ENCODE measurements at places on chromosomes 12 and 14. TPM values are rescaled to one million over a fixed set of nuclear protein-coding genes. Genes with fewer than 3 reads are reported as not detected.

Gene PAN2
- 36.3 TPM for total RNA-seq

Gene OASL
- total RNA-seq: 6.3 TPM

Gene AQP2
- total RNA-seq: 0.05 TPM

Gene GPX2
- total RNA-seq: 1.5 TPM

Gene CLEC2D
- 89.3 TPM for total RNA-seq

Gene PARPBP
- total RNA-seq: 16.2 TPM

DNA sequence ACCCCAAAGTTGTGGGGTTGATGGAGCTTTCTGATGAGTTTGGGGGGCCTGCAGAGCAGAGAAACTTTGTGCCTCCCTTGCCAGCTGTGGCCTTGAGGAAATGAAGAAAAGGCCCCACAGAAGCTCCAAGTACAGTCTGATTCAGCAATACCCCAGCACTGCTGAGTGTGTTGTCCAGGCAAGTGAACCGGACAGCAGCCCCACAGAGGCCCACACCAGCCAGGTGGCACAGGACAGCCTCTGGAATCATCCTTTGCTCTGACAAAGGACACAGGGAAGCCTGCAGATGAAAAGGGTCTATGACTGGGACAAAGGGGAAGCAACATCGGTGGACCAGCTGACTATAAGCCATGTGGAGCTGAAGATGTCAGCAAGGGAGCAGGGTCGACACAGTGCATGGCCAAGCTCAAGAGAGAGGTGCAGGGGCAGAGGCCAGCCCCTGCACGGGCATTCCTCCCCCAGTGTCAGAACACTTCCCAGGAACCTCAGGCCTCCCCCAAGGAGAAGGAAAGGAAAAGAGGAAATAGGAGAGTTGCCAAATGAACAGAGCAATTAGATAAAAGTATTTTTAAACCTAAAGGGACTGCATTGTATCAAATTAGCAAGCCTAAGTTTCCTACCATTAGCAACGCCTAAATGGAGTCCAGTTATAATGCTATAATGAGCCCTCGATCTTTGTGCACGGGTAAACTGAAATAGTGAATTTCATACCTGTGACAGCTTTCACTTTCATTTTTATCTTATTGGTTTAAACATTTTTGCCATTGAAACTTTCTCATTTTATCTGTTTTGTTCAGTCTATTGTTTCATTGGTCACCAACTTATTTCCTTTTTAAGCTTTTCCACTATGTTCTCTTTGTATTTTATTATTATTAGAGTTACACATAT lies 46.3 kb upstream of the PTGDR start:
- peaks cover 6% of the 10 kb centered on the region for H3K4me1 ChIP-seq
- H3K27ac ChIP-seq: no peak overlapping the region
- no peak for DNase-seq
- H3K4me3 ChIP-seq: peak overlapping the region; percentile 38
- H3K27me3 ChIP-seq: no peaks in the 10 kb centered on the region

- H3K27ac ChIP-seq: no peak overlapping the region
- no peaks in the 10 kb centered on the region for H3K36me3 ChIP-seq
- no peaks in the 10 kb centered on the region for H3K27me3 ChIP-seq
- DNase-seq: no peak
Observed at GRCh38 chr14:99928963-99929362, 135.8 kb downstream of the EML1 start.

- peaks cover 10% of the 10 kb centered on the region for H3K4me1 ChIP-seq
- no peaks in the 10 kb centered on the region for H3K36me3 ChIP-seq
- H3K27me3 ChIP-seq: no peaks in the 10 kb centered on the region
- no peak overlapping the region for H3K4me3 ChIP-seq
- no peak overlapping the region for H3K27ac ChIP-seq
Observed at GRCh38 chr14:88029500-88029899, 24.6 kb downstream of the GPR65 start.

DNA sequence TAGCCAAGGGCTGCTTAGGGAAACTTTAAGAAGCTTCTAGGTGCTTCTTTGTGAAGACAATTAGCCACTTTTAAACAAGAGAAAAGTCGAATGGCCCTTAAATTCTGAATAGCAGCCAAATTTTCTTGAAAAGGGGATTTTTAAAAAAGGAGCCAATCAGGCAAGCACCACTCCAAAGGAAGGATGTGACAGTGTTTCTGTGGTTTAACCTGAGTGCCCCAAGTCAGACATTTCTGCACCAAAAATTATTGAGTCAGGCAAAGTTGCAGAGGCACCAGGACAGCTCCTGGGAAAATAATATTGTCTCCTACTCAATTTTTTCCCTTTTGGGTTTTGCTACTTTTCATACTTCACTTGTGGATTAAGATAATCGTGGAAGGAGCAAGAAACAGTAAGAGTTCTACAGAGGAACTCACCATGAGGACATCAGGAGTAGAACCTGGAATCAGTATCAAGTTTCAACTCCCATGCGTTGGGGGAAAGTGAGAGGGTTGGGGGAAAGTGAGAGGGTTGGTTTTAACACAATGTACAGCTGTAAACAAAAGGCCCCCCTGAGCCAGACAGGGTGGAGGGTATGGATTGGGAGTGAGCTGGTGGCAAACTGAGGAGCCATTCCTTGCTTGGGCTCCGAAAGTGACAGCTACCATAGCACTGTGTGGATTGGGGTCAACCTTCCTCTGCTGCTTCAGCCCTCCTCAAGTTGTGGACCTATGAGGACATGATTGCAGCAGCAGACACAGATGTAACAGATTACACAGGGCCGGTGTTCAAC lies 90.8 kb downstream of the SLC38A1 start:
- H3K36me3 ChIP-seq: no peaks in the 10 kb centered on the region
- no peak overlapping the region for H3K4me3 ChIP-seq
- no peak overlapping the region for H3K27ac ChIP-seq
- peaks cover 6% of the 10 kb centered on the region for H3K4me1 ChIP-seq
- no peaks in the 10 kb centered on the region for H3K27me3 ChIP-seq
- DNase-seq: peak; percentile 33

Measured in thymus (tissue), 14 donors.